ENCODE measurements at places on chromosomes 4 and X.

GRCh38 chr4:169207436-169208089 lies 63.2 kb downstream of the SH3RF1 start:
- DNase-seq: no peak

GRCh38 chr4:36844448-36844847 lies 400.1 kb upstream of the NWD2 start:
- no peak for DNase-seq

- DNase-seq: no peak
Observed at GRCh38 chr4:738781-739280, 33.2 kb downstream of the PCGF3 start.

- DNase-seq: no peak
Observed at GRCh38 chrX:150337536-150337935, 25.6 kb upstream of the MAMLD1 start.

GRCh38 chr4:3310301-3311094 lies 17.7 kb downstream of the RGS12 start:
- DNase-seq: no peak

DNA sequence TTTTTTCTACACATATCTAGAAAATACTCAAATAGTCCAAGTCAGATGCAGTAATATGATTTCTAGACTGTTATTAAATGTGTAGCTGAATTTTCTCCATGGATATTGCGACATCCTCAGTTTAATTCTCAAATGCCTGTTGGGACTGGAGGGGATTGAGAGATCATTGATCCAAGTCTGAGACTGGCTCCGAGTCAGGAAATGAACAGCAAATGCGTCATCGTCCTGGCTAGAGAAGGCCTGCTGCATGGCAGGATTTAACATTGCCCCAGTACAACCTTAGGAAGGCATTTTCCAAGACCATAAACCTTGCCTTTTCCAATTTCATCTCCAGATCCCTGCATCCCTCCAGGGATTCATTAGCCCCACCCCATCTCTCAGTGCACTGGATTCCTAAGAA lies 56.6 kb upstream of the SLC6A14 start:
- DNase-seq: no peak

Measured in inflammatory macrophage treated with lipopolysaccharide for 1 hour (primary cell).